ENCODE measurements at places on chromosomes 3 and 15. TPM values are rescaled to one million over a fixed set of nuclear protein-coding genes. Genes with fewer than 3 reads are reported as not detected.
A peak's percentile ranks its signal among the peaks of the same experiment; 100 is the strongest.

- DNase-seq: no peak
- H3K4me3 ChIP-seq: no peak overlapping the region
- H3K36me3 ChIP-seq: peaks cover 41% of the 10 kb centered on the region
- no peak overlapping the region for H3K27ac ChIP-seq
Measured at GRCh38 chr3:184953401-184953800, 141.4 kb downstream of the VPS8 start.

GRCh38 chr3:6444888-6445658 is 415.8 kb upstream of the GRM7 start:
- H3K4me3 ChIP-seq: no peak overlapping the region
- H3K27me3 ChIP-seq: no peaks in the 10 kb centered on the region
- no peak for DNase-seq
- no peaks in the 10 kb centered on the region for H3K4me1 ChIP-seq

- H3K4me1 ChIP-seq: peaks cover 20% of the 10 kb centered on the region
- H3K4me3 ChIP-seq: no peak overlapping the region
- no peaks in the 10 kb centered on the region for H3K27me3 ChIP-seq
- H3K27ac ChIP-seq: peak overlapping the region; percentile 74
- no peaks in the 10 kb centered on the region for H3K36me3 ChIP-seq
Measured at GRCh38 chr15:89119489-89120478, 31.5 kb downstream of the ABHD2 start.

DNA sequence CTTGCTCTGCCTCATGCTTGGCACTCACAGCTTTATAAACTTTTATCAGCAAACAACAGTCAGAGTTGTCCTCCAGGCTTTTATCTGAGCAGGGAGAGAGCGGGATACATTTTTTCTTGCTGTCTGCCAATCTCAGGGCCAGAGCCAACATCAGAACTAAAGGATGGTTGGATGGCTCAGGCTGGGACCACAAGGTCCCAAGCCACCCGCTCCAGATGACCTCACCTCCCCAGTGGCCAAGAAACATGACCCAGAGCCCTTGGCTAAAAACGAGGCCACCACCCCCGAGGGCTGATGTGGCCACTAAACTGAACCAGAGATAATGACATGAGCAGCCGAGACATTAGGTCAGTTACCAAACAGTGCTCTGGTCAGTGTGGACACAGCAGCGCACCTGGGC is 18.8 kb upstream of the SPATA12 start:
- H3K27ac ChIP-seq: no peak overlapping the region
- H3K27me3 ChIP-seq: no peaks in the 10 kb centered on the region
- no peak for DNase-seq
- H3K4me3 ChIP-seq: no peak overlapping the region
- no peaks in the 10 kb centered on the region for H3K4me1 ChIP-seq

DNA sequence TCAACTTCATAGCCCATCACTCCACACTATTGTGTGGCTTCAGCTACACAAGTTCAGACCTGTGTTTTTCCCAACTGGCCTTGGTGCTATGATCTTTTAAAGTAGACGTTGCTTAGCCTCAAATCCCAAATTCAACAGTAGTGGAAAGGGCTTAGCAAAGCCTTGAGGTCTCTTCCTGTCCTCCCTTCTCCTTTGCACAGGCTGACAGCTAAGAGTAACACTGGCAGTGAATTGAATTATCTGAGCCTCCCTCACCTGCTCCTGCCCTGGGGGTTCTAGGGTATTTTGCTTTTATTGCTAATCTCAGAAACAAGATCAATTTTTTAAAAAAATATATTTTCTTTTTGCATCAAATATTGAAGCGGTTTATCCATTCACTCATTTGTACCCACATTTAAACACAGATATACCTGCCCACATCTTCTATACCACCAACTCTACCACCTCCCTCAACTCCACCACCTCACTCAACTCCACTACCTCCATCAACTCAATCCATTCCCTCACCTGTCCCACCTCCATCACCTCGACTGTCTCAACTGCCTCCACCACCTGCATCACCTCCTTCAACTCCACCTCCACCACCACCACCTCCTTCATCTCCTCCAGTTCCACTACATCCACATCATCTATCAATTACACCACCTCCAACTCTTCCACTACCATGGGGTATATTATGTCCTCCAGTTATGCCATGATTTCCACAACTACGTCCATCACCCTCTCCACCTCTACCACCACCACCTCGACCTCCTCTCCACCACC is 10.1 kb upstream of the FGD5 start:
- H3K36me3 ChIP-seq: no peaks in the 10 kb centered on the region
- no peak for DNase-seq
- H3K27ac ChIP-seq: no peak overlapping the region
- H3K27me3 ChIP-seq: peaks cover 70% of the 10 kb centered on the region
- H3K4me1 ChIP-seq: peaks cover 39% of the 10 kb centered on the region

- no peak for DNase-seq
- peaks cover 9% of the 10 kb centered on the region for H3K36me3 ChIP-seq
- no peak overlapping the region for H3K4me3 ChIP-seq
- H3K27ac ChIP-seq: no peak overlapping the region
Measured at GRCh38 chr3:31614162-31614921, 81.6 kb downstream of the STT3B start.

- H3K4me3 ChIP-seq: no peak overlapping the region
- no peaks in the 10 kb centered on the region for H3K4me1 ChIP-seq
- DNase-seq: no peak
- peaks cover 13% of the 10 kb centered on the region for H3K27me3 ChIP-seq
- no peaks in the 10 kb centered on the region for H3K36me3 ChIP-seq
Measured at GRCh38 chr15:88323468-88323867, 66.9 kb upstream of the NTRK3 start.

FAM81A gene
- total RNA-seq: 1.9 TPM

DNA sequence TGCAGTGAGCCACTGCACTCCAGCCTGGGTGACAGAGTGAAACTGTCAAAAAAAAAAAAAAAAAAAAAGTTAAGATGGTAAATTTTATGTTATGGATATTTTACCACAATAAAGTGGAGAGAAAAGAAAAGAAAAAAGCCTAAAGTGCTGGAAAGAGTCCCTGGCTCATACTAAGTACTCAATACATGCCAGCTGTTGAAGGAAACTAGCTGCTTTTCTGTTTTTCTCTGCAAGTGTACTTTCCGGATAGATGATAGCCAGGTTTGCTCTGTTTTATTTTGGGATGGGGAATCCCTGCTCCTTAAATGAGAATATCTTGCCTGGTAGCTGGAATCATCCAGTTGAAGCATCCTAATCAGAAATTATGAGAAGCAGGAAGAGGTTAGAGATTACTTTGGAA is 10.9 kb downstream of the EID1 start:
- no peaks in the 10 kb centered on the region for H3K27me3 ChIP-seq
- no peaks in the 10 kb centered on the region for H3K36me3 ChIP-seq
- no peak for DNase-seq
- H3K27ac ChIP-seq: no peak overlapping the region
- no peaks in the 10 kb centered on the region for H3K4me1 ChIP-seq
- no peak overlapping the region for H3K4me3 ChIP-seq

GOLGA6L7 gene
- not detected for total RNA-seq

HHATL gene
- total RNA-seq: 1.0 TPM

GRCh38 chr3:169311381-169311780 is 352.1 kb downstream of the MECOM start:
- H3K4me3 ChIP-seq: no peak overlapping the region
- H3K4me1 ChIP-seq: peaks cover 21% of the 10 kb centered on the region
- no peaks in the 10 kb centered on the region for H3K36me3 ChIP-seq
- DNase-seq: no peak
- H3K27me3 ChIP-seq: no peaks in the 10 kb centered on the region

DNA sequence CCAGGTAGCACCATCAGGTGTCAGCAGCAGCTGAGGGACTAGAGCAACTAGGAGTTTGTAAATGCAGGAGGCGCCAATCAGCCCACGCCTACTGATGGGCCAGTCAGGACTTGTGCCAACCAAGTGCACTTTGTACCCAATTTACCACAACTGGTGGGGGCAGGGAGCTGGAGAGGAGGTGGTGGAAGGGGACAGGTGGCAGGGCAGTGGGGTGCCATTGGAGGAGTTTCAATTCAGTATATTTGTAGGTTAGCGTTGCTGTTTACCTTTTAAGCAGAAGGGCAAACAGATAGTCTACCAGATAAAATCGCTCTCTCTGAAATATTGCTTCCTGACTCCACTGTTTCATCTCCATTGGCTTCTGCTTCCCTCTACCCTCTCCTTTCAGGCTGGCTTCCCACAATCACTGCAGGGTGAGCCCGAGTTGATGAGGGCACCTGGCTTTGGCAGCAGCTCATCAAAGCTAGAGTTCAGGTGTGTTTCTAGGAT is 75.7 kb downstream of the TRIM69 start:
- no peaks in the 10 kb centered on the region for H3K36me3 ChIP-seq
- H3K27me3 ChIP-seq: no peaks in the 10 kb centered on the region
- no peak overlapping the region for H3K27ac ChIP-seq
- H3K4me1 ChIP-seq: no peaks in the 10 kb centered on the region

GCSAM gene
- total RNA-seq: 0.20 TPM

UBAP1L gene
- 2.7 TPM for total RNA-seq

SLC12A8 gene
- total RNA-seq: 17.1 TPM

- no peak overlapping the region for H3K4me3 ChIP-seq
- no peak for DNase-seq
- no peaks in the 10 kb centered on the region for H3K36me3 ChIP-seq
- H3K27me3 ChIP-seq: no peaks in the 10 kb centered on the region
- peak overlapping the region; percentile 59 for H3K27ac ChIP-seq
Measured at GRCh38 chr3:172144601-172145000, 105.2 kb downstream of the FNDC3B start.

TXNRD3 gene
- total RNA-seq: 12.6 TPM

FETUB gene
- not detected for total RNA-seq

- no peak for DNase-seq
- H3K36me3 ChIP-seq: no peaks in the 10 kb centered on the region
- peaks cover 18% of the 10 kb centered on the region for H3K4me1 ChIP-seq
Measured at GRCh38 chr15:57085267-57085666, 166.8 kb downstream of the TCF12 start.

GRCh38 chr15:77021803-77022381 is 27.0 kb downstream of the PSTPIP1 start:
- no peak overlapping the region for H3K27ac ChIP-seq
- peaks cover 32% of the 10 kb centered on the region for H3K36me3 ChIP-seq
- peaks cover 58% of the 10 kb centered on the region for H3K4me1 ChIP-seq
- no peak overlapping the region for H3K4me3 ChIP-seq
- no peaks in the 10 kb centered on the region for H3K27me3 ChIP-seq

CSPG5 gene
- 3.8 TPM for total RNA-seq

- no peaks in the 10 kb centered on the region for H3K27me3 ChIP-seq
- no peak overlapping the region for H3K4me3 ChIP-seq
- no peak overlapping the region for H3K27ac ChIP-seq
- no peaks in the 10 kb centered on the region for H3K4me1 ChIP-seq
Measured at GRCh38 chr15:99002226-99002625, 5.4 kb downstream of the PGPEP1L start.

DNA sequence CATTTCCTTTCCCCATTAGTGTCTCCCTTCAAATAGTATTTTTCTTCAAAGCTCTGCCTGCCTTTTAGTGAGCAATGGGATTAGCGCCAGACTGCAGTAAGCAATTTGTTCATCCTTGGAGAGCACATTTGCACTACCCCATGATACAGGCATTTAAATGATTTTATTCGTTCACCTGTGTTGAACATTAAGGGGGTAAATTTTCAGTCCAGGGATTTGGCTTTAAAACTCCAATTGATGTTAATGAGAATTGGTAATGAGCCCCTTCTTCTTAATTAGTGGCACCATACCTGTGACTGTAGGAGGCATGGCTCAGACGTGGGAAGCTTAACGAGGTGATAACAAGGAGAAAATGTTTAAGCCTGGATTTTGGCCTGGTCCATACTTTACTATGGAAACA is 161.4 kb upstream of the NANOGP8 start:
- H3K27me3 ChIP-seq: no peaks in the 10 kb centered on the region
- no peak overlapping the region for H3K27ac ChIP-seq
- no peak for DNase-seq

DNA sequence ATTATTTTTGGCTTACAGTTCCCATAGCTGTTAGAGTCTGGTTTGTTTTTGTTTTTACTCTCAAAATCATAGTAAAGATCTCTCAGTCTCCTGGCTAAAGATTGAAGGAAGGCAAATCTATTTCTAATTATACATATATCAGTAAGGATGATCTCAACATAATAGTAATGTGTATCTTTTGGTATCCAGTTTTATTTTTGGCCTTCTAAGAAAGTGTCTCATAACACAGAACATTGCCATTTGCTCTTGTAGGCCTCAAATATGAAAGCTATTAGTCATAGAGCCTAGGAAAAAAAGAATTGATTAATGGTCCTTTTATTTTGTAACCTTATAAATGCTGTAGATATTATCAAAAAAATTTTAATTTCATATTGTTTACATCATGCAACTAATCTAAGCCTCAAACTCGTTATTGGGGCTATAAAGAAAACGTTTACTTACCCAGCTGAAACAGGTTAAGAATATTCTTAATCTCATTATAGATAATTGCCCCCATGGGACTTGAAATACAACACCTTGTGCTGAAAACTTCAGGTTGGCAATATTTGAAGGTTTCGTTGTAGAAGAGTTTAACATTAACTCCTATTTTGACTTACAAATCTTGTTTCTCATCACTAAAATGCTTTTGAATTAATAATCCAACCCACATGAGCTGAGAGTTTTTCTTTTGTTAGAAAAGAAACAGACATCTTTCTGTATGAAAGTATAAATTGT is 16.7 kb downstream of the FBXO45 start:
- DNase-seq: no peak
- no peak overlapping the region for H3K27ac ChIP-seq
- H3K27me3 ChIP-seq: no peaks in the 10 kb centered on the region
- no peak overlapping the region for H3K4me3 ChIP-seq
- peaks cover 42% of the 10 kb centered on the region for H3K36me3 ChIP-seq
- H3K4me1 ChIP-seq: no peaks in the 10 kb centered on the region

CLDN11 gene
- 12.4 TPM for total RNA-seq

TEX264 gene
- 50.4 TPM for total RNA-seq

RAB27A gene
- total RNA-seq: 58.1 TPM

GRCh38 chr15:88913017-88913849 is at the start of gene MFGE8:
Gene MFGE8, minus strand, starts transcription at chr15:88913379. Its CDS starts 60 bp downstream, at chr15:88913319.
- H3K27ac ChIP-seq: peak within 1 kb of the TSS; percentile 69
- H3K4me1 ChIP-seq: peaks cover 34% of the 10 kb centered on the region
- no peaks in the 10 kb centered on the region for H3K36me3 ChIP-seq
- H3K27me3 ChIP-seq: peaks cover 13% of the 10 kb centered on the region

- no peaks in the 10 kb centered on the region for H3K4me1 ChIP-seq
- H3K27me3 ChIP-seq: no peaks in the 10 kb centered on the region
- H3K4me3 ChIP-seq: no peak overlapping the region
- H3K36me3 ChIP-seq: no peaks in the 10 kb centered on the region
- H3K27ac ChIP-seq: no peak overlapping the region
- no peak for DNase-seq
Measured at GRCh38 chr15:69951256-69951897, 146.3 kb downstream of the TLE3 start.

- no peak overlapping the region for H3K27ac ChIP-seq
- peaks cover 70% of the 10 kb centered on the region for H3K4me1 ChIP-seq
- H3K36me3 ChIP-seq: no peaks in the 10 kb centered on the region
- H3K27me3 ChIP-seq: no peaks in the 10 kb centered on the region
- H3K4me3 ChIP-seq: no peak overlapping the region
Measured at GRCh38 chr15:40900256-40901052, 6.2 kb downstream of the VPS18 start.

EIF1B gene
- 37.7 TPM for total RNA-seq

ISLR gene
- 10.4 TPM for total RNA-seq

- no peaks in the 10 kb centered on the region for H3K4me1 ChIP-seq
- H3K36me3 ChIP-seq: no peaks in the 10 kb centered on the region
- no peaks in the 10 kb centered on the region for H3K27me3 ChIP-seq
- no peak for DNase-seq
- no peak overlapping the region for H3K4me3 ChIP-seq
Measured at GRCh38 chr15:32743411-32744140, 25.8 kb downstream of the GREM1 start.

GRCh38 chr3:48057521-48057920 is 41.3 kb upstream of the MAP4 start:
- H3K4me3 ChIP-seq: no peak overlapping the region
- DNase-seq: no peak

DENND4A gene
- 23.5 TPM for total RNA-seq
